ENCODE measurements at places on chromosomes 5 and 9.

DNA sequence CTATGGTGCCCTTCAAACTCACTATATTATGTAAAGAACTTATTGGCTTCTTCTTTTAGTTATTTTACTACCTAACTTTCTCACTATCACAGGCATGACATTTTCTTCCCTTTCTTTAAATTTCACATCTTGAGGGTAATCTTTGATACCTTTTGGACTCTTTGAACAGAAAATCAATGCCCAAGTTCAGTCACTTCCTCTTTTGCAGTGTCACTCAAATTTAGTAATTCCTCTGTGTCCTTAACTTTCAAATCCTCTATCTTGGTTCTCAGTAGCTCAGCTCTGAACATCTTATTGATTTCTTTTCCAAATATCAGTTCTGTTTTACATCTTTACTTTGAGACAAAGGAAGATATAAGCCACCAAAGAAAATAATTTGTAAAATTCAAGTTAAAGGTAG, 25.5 kb downstream of the CNTLN start:
- peak; percentile 7 for DNase-seq

DNA sequence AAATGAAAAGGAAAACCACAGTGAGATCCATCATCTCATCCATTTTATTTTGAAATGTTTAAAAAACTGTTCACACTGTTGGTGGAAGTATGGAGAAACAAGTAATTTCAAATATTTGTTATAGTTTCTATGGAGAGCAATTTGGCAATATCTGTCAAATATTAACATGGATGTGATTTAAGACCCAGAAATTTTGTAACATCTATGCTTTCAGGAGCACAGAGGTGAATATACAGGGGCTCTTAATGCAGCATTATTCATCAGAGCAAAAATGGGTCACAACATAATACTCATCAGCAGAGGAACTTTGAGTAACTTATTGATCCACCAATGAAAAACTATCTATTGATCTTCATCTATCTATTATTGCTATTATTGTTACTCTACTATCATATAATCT, 31.4 kb upstream of the SPATA31C2 start:
- DNase-seq, result peak; percentile 2

GRCh38 chr5:140822281-140822629, 842 bp downstream of the PCDHA5 start:
- DNase-seq, result no peak

- no peak for DNase-seq
These were observed 44.8 kb downstream of the PAPPA start for GRCh38 chr9:116198344-116198743.

- DNase-seq, result no peak
These were observed 11.6 kb downstream of the CDH9 start for GRCh38 chr5:27026801-27027200.

Measured in inflammatory macrophage treated with lipopolysaccharide for 1 hour (primary cell).